ENCODE measurements at places on chromosomes 7 and 10.
A peak's percentile ranks its signal among the peaks of the same experiment; 100 is the strongest.

GRCh38 chr7:88759230-88760135 lies at the start of gene ZNF804B:
Gene ZNF804B (plus strand): TSS chr7:88759700. CDS start chr7:88759977, 277 bp downstream.
- DNase-seq = no peak

DNA sequence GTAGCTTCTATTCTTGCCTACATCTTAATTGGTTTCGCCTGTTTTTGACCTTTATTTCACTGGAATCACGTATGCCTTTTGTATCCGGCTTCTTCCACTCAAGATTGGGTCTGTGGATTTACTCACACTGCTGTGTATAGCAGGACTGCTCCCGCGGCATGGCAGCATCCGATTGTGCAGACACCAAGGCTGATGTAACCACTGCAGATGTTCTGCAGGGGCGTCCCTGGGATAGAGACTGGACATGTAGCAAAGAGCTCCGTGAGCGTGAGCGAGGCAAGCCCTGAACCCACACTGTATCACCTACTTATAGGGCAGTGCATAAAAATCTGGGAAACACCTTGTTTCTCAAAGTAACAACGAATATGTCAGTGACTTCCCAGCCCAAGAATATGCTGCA lies 11.4 kb upstream of the IDI2 start:
- DNase-seq = no peak

GRCh38 chr10:49617121-49618020 lies 3.5 kb downstream of the CHAT start:
- DNase-seq = no peak

DNA sequence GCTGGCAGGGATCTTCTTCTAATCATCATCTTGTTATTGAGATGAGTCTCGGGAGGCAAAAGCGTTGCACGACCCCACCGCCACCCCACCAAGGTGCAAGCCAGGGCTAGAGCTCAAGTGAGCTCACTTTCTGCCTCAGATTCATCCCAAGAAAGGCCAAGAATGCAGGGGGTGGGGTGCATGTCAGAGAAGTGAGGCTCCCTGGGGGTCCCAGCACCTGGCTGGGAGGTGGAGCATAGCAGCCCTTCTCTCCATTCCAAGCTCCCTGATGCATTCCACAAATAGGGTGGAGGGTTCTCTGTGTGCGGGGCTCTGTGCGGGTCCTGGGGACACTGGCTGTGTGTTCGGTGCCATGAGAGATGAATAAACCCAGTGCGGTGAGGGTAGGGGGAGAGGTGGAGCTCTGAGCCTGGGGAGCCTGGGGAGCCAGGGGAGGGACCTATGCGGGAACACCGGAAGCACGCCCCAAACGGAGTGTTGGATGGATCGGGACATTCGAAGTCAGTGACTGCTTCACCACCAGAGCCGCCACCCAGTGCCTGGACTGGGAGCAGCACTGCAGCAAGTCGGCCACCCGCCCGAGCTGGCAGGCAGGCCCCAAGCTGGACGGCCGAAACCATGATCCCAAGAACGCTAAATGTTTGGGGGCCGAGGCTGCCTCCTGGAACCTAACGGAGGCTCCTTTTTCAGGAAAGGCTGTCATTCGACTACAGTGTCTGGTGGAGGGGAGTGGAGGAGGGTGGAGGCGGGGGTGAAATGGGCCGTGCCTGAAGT lies 17.9 kb upstream of the HMX3 start:
- no peak for DNase-seq

DNA sequence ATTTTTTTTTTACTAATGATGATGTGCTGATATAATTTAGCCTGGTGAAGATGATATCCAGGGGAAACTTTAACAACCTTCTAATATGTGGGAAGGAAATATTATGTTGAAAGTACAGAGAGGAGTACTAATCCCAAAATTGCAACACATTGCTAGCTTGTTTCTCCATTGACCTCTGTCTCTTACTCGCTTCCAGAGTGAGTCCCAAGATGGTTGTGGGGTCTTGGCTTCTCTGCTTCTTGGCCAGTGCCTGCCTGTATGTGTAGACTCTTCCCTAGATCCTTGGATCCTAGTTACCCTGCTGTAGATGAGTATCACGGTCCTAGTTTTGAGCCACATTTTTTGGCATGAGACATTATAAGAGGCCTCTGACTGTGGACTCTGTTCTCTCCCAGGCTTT lies 17.5 kb downstream of the BMPER start:
- DNase-seq = no peak

- DNase-seq = no peak
Measured at GRCh38 chr10:109474812-109475211, 448.5 kb downstream of the XPNPEP1 start.

DNA sequence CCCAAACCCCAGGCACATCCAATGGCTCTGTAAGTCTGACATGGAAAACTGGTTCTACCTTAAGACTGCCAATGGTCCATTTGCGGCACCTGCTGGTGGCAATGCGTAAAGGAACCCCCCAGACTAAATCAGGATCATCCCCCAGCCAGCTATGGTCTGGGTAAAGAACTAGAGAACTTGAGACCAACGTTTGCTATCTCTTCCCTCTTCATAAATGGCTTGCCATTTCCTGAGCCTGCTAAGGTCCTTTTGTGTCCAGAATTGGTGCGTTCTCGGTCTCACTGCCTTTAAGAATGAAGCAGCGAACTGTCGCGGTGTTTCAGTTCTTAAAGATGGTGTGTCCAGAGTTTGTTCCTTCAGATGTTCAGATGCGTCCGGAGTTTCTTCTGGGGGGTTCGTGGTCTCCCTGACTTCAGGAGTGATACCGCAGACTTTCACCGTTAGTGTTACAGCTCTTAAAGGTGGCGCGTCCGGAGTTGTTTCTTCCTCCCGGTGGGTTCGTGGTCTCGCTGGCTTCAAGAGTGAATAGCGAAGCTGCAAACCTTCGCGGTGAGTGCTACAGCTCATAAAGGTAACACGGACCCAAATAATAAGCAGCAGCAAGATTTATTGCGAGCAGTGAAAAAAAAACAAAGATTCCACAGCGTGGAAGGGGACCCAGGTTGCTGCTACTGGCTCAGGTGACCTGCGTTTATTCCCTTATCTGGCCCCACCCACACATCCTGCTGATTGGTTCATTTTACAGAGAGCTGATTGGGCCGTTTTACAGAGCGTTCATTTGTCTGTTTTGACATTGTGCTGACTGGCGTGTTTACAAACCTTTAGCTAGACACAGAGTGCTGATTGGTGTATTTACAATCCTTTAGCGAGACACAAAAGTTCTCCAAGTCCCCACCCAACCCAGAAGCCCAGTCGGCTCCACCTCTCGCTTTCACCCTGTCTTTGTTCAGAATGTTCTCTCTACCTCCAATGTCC lies 95.4 kb downstream of the ELMO1 start:
- DNase-seq = no peak

GRCh38 chr7:1818575-1819258 lies 148.6 kb downstream of the ELFN1 start:
- no peak for DNase-seq

GRCh38 chr7:119197172-119197876 lies 972.8 kb downstream of the ANKRD7 start:
- DNase-seq = no peak

DNA sequence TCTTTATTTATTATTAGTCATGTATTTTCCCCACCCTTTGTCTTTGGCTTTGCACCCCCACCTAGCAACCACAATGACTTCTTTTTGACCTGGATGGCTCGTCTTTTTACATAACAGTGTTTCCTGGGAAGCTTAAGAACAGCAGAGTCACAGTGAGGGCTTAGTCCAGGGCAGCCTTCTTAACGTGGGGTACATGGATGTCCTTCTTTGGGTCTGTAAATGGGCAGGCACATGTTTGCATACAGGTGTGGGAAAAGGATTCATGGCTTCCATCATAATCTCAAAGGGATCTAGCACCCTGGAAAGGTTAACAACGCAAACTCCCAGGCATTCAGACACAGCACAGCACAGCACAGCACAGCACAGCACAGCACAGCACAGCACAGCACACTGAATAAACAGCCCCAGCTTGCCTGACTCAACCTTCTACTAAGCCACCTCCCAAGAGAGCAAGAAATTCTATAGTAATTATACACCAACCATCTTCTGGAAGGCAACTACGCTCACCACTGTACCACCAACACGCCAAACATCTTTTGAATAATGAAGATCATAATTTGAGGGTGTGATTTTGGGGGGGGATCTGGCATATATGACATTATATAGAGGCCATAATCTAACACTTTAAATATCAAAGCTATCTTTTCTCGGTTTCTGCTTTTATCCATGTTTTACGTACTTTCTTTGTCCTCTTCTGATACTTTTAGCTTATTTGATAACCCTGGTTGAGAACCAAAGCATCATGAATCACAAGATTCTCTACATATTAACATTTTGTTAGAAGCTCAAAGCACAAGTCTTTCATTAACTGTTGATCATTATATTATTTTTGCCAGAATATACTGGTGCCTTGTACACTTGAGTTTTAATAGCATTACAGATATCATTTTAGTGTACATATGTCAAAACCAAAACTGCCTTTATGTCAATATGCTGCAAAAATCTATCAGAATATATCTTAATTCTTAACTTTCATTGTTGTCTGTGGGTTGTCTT lies 177.2 kb upstream of the KLF14 start:
- DNase-seq = peak; percentile 67

GRCh38 chr10:120586471-120586872 lies 129.4 kb downstream of the PLPP4 start:
- DNase-seq = peak; percentile 11

DNA sequence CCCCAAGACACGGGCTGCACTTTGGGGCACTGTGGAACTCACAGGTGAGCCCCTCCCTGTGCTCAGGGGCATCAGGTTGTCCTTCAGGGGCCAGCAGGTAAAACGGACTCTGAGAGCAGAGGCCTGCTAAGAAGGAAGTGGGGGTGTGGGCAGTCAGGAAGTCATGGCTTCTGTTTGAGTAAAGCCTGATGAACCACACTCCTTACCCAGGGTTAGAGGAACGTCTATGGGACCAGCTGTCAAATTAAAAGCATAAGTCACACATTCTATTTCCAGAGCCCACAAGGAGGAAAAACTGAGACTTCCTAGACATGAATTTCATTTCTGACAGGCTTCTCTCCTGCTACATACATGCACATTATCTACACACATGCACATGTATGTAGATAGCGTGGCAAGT lies 616.4 kb downstream of the SDK1 start:
- no peak for DNase-seq

DNA sequence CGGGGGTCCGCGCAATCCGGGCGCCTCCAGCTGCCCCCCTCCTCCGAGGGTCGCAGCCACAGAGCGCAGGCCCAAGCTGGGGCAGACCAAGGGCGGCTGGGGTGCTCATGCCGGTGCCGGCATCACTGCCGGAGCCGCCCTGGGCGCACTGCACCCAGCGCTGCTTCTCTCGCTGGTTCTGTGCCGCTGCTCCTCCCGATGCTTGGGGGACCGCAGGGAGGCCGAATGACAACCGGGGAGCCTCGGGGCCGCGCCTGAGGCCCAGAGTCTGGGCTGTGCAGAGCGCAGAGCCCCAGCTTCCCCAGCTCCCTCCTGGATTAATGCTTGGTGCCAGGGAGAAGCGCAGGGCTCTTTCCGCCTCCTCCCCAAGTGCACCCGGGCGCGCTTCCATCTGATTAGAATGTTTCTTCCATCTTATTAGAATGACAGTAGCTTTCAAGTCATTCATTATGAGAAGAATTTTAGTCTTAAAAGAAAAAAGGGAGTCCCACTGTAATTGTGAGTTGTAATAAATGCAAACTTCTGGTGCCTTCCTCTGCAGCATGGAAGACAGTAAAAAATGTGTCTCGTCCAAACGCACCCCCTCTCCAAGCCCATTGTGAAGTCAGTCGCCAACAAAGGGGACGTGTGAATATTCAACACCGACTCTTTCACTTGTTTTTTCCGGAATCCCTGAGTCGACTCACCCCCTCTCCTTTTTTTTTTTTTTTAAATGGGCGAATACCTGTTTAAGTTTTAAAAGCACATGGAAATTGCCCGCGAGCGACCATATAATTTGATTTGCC lies 19.5 kb upstream of the PTF1A start:
- DNase-seq = no peak

- no peak for DNase-seq
Measured at GRCh38 chr10:25487266-25487665, 312.5 kb downstream of the GPR158 start.

DNA sequence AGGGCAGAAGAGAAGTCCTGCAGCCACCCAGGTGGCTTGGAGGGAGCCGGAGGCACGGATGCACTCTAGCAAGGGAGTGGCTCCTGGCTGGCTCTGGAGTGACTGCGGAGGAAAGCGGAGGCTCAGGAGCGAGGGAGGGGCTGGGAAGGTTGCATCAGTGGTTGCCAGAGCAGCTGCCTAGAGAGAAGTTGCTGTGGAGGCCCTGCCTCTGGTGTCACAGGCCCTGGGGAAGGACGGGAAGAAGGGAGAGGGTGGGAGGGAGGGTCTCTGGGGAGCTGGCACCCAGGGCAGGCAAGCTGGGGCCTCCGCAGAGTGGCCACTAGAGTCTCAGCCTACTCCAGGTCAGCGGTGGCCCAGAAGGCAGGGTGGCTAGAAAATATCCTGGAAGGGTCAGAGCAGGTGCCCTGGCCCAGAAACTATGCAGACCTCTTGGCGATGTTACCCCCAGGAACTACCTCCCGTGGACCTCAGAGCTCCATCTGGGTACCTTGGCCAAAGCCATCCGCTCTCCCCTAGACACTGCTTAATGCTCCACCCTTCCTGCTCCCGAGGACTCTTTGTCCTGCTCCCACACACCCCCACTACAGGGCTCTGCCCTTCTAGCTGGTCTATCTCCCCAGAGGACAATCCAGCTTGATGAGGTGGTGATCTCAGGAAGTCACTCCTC lies 164.3 kb downstream of the NRF1 start:
- no peak for DNase-seq

DNA sequence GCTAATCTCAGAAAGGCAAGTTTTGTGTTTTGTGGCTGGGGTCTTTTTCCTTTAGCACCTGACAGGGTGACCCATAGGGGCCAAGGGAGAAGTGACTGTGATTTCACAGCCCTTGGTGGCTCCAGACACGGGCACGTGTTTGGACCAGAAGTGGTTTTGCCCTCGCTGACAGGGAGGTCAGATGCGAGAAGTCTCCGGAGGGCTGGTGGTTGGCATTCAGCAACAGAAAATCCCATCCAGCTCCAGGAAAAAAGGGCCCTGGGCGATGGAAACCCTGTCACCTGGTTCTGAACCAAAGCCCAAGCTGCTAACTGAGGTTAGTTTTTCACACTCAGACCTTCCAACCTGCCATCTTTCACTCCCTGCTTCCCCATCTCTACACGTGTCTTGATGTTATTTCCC lies 272.9 kb downstream of the TRIL start:
- DNase-seq = no peak

GRCh38 chr7:6284461-6285360 lies 12.3 kb upstream of the CYTH3 start:
- DNase-seq = no peak

GRCh38 chr7:88317422-88317821 lies 10.7 kb upstream of the STEAP4 start:
- no peak for DNase-seq

GRCh38 chr7:16271355-16271915 lies 149.9 kb downstream of the CRPPA start:
- DNase-seq = no peak

DNA sequence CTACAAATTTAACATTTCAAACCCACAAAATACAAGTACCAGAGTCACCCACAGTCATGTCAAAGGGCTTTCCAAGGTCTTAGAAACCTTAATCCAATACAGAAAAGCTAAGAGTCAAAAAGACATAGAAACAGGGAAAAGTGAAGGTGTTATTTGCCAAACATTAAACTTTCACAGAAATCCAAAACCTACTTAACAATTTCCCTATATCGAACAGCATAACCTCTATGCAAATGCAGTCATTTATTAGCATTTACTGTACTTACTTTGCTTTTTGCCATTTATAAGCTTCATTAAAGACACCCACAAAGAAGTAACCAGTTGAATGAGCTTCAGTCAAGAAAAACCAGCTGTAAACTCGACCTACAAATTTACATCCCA lies 1.6 kb downstream of the PANK1 start:
- DNase-seq = no peak

GRCh38 chr7:101255796-101256195 lies 10.9 kb upstream of the FIS1 start:
- no peak for DNase-seq

- no peak for DNase-seq
Measured at GRCh38 chr7:95059842-95060313, 152.5 kb downstream of the PPP1R9A start.
